ENCODE measurements at places on chromosomes 7 and 10.
A peak's percentile ranks its signal among the peaks of the same experiment; 100 is the strongest.

DNA sequence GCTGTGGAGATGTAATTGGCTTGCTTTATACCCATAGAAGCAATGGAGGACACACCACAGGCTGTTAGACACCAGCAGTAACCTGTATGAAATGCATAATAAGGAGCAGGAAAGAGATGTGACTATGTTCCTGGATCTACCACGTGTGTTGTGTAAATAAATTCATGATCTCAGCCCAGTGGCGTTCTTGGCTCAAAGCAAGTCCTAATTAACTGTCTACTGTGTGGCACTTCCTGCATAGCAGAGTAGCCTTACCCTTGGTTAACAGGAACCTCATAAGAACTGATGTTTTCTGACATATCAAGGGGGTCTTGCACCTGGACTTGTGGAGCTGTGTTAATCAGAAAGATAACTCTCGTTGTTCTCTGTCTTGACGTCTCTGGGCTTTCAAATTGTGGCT is 25.7 kb upstream of the FAM180A start:
- DNase-seq = peak; percentile 41

DNA sequence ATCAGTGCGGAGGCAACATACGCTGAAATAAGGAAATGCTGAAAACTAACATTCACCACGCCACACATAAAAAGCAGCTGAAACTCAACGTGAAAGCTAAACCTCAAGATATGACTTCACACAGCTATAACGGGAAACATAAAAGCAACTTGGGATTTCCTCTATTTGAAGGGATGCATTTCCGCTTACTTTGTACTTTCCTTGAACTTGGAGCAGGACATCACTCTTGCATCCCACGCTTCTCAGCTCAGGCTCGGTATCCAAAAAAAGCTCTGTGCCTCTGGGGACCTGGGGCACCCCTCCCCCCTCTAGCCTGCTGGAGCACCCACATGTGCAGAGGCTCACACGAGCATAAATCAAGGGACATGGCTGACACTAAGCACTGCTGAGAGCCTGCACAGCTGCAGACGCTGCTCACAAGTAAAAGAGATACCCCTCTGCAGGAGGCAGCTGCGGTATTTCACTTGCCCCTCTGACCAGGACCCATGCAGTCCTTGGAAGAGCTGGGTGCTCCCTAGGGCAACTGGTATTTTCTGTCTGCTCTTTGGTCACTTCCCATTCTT is 34.2 kb downstream of the PARD3 start:
- DNase-seq = peak; percentile 24

- no peak for DNase-seq
Measured at GRCh38 chr10:78685466-78686103, 383.2 kb upstream of the ZMIZ1 start.

DNA sequence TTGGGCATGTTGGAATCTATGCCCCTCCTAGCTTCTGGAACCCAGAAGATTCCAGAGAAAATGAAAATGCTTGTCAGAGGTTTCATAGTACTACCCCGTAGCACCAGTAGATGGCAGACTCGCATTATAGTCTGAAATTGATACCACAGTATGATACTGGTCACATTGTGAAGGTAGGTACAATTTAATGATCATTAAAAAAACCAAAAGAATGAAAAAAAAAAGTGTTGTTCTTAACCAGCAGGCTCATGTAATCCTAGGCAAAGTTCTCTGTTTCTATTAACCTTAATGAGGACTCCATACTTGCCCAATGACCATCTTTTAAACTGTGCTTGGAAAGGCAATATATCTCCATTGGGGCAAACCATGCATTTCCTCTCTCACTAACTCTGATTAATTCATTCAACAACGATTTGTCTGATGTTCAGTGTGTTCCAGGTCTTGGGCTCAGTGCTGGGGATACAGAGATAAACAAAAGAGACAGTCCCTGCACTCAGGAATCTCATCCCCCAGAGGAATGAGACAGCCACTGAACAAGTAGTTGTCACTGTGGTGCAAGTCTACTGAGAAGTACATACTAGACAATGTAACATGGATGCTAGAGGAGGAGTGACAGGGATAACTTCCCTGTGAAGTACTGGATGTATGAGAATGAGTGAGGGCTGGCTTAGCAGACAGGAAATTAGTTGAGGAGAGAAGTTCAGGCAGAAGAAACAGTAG is 223.5 kb upstream of the PHYHIPL start:
- DNase-seq = peak; percentile 33

DNA sequence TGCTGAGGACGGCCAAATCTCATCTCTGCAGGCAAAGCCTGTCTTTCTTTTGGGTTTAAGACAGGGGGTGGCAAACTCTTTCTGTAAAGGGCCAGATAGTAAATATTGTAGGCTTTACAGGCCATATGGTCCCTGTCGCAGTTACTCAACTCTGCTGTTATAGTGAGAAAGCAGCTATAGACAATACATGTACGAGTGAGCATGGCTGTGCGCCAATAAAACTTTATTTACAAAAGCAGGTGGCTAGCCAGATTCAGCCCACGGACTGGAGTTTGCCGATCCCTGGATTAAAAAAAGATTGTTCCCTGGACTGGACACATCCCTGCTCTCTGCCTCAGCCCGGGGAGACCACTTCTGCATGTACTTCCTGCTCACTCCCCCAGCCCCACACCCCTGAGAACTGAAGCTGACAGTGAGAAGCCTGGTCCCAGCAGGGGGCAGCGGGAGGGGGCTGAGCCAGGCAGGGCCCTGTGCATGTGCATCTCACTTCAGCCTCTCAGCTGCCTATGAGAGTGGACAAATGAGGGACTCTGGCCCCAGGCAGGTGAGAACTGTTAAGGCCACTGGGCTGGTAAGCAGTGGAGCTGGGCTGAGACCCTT is 392.4 kb downstream of the PLXNA4 start:
- no peak for DNase-seq

DNA sequence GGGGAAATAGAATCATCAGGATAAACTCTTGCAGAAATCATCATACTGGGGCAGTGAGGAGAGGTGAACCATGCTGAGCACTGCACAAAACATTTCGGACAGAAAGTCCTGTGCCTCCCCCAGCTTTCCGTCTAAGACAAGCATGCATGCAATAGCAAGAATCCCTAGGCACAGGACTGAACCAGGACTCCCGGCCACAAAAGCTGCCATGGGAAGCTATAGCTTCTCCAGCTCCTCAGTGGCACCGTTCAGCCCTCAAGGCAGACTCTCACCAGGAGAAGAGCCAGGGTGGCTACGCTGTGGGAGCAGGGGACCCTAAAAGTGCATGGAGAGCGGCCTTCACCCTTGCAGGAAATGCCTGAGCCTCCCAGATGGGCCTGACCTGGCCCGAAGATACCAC is 70.8 kb downstream of the ASB13 start:
- no peak for DNase-seq

DNA sequence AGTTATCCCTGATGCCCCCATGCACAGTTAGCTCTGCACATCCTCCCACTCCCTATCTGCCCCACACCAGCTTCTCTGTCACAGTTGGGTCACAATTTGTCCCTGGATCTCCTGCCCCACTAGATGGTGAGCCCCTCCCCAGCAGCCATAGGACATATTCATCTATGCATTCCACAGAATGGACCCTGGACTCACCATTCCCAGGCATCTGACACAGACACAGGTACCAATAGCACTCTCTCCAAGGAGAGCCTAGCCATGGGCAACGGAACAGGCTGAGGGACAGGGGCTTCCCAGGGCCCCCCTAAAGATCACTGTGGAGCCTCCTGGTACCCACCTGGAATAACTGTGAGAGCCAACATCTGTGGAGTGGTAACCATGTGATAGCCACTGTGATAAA is 34.7 kb upstream of the EEPD1 start:
- no peak for DNase-seq

DNA sequence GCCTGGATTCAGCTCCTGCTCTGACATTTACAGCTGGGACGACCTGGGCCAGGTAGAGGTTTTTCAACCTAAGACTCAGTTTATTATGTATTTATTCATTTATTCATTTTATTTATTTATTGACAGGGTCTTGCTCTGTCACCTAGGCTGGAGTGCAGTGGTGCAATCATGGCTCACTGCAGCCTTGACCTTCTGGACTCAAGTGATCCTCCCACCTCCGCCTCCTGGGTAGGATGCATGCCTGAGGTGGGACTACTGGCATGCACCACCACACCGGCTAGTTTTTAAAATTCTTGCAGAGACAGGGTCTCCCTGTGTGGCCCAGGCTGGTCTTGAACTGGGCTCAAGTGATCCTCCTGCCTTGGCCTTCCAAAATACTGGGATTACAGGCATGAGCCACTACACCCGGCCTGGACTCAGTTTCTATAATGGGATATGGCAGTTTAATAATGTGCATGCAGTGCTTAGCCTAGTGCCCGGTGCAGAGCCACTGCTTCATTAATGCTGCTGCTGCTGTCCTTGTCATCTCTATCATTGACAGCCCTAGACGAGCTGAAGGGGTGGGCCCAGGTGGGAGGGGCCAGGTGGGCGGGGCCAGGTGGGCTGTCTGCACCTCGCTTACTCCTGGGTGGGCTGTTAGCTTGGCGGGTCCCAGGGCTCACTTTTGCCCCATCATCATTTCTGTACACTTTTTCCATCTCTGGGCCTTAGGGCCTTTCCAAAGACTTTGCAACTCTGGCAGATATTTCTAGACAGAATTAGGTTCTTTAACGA is 92.6 kb downstream of the LHPP start:
- DNase-seq = peak; percentile 62

GRCh38 chr7:53984776-53985175 is 557.4 kb upstream of the VSTM2A start:
- DNase-seq = no peak

DNA sequence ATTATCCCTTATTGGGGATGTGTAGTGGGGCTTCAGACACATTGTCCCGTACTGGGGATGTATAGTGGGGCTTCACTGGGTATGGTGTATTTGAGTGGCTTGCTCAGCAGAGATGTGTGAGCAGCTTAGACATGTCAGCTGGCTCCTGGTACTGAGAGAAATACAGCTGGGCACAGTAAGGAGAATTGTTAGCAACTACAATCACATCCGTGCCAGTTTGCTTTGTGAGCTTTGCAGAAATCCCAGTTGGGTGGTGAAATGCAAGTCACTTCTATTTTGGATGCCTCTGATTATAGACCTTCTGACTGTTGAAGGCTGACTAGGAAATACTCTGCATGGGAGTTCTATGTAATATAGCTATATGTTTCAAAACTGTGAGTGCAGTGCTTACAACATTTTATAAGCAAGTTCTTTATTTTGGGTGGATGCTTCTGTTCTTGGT is 10.8 kb downstream of the CCNY start:
- no peak for DNase-seq

DNA sequence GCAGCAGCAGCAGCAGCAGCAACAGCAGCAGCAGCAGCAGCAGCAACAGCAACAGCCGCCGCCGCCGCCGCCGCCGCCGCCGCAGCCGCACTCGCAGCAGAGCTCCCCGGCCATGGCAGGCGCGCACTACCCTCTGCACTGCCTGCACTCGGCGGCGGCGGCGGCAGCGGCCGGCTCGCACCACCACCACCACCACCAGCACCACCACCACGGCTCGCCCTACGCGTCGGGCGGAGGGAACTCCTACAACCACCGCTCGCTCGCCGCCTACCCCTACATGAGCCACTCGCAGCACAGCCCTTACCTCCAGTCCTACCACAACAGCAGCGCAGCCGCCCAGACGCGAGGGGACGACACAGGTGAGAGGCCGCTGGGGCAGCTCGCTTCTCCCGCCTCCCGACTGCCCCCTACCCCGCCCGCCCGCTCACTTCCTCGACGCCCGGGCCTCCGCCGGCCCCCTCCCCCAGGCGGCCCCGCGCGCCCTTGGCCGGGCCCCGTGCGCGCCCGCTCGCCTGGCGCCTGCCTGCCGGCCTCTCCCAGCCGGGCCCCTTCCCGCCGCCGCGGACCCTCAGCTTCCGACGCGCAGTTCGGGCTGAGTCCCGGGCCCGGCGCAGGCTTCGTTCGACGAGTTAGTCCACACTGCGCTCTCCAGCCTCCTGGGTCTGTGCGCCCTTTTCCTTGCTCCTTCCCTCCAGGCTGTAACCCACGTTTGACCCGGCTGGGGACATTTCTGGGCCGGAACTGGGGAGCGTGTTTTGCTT is 882 bp downstream of the DLX6 start:
- DNase-seq = no peak

DNA sequence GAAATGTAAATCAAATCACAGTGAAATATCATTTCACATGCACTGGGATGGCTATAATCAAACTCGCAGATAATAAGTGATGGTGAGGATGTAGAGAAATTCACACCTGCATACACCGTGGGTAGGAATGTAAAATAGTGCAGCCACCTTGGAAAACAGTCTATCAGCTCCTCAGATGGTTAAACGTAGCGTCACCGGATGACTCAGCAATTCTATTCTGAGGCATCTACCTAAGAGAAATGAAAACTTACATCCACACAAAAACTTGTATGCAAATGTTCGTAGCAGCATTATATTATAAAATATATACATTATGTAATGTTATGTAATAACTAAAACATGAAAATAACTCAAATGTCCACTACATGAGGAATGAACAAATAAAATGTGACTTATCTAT is 38.9 kb downstream of the SH3PXD2A start:
- no peak for DNase-seq

- no peak for DNase-seq
Measured at GRCh38 chr7:36969376-36969775, 245.1 kb upstream of the AOAH start.

DNA sequence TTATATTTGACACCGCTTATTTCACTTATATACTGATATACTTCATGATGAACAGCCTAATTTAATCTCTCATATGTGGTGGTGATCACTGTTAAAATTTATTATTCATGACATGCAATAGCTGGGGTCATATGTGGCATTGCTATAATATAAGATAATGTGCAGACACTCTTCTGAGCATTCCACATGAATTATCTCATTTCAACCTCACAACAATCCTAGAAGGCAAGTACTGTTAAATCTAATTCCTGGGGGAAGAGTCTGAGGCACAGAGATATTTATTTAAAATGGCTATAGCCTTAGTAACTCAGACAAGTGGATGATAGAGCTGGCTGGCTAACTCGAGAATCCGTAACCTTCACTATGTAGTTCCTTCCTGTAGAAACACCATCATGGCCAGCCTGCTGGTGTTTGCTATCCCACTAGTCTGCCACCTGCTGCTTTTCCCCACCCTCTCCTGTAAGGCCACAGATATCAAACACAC is 46.6 kb upstream of the A1CF start:
- no peak for DNase-seq

Measured in iPS-NIHi11 (cell line).